ENCODE measurements at places on chromosomes 5 and 9.

GRCh38 chr5:96714951-96715451, 52.8 kb downstream of the CAST start:
- DNase-seq = peak; percentile 33

GRCh38 chr5:125612776-125613175, 810.4 kb upstream of the GRAMD2B start:
- DNase-seq = no peak

DNA sequence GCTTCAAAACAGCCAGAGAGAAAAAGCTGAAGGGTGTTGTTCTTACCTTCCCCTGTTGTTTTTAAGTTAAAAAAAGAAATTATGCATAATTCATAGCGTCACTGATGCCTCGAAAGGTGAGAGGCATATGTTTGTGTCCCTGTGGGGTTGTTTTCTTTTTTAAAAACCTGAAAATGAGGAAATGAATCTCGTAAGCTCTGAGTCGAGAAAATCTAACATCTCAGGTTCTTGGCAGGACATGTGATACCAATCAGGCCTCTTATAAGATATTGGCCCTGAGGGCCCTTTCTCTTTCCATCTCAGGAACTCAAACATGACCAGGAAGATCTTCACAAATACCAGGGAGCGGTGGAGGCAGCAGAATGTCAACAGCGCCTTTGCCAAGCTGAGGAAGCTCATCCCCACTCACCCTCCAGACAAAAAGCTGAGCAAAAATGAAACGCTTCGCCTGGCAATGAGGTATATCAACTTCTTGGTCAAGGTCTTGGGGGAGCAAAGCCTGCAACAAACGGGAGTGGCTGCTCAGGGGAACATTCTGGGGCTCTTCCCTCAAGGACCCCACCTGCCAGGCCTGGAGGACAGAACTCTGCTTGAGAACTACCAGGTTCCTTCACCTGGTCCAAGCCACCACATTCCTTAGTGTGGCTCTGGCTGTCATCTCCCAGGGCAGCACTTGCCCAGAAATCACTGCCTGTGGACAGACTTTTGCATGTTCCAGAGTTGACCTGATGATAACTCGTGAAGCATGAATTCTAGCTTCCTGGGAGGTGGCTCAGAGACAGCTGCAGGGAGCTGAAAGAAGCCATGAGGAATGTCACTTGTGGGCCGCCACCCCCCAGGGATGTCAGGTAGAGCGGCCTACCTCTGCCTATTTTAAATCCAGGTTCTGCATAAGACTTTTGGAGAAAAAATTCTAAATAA, at the start of gene TAL2:
Gene TAL2, plus strand, starts transcription at position 274 of the 921 bp plus-strand sequence. Its CDS starts 40 bp downstream, at position 314.
- no peak for DNase-seq

DNA sequence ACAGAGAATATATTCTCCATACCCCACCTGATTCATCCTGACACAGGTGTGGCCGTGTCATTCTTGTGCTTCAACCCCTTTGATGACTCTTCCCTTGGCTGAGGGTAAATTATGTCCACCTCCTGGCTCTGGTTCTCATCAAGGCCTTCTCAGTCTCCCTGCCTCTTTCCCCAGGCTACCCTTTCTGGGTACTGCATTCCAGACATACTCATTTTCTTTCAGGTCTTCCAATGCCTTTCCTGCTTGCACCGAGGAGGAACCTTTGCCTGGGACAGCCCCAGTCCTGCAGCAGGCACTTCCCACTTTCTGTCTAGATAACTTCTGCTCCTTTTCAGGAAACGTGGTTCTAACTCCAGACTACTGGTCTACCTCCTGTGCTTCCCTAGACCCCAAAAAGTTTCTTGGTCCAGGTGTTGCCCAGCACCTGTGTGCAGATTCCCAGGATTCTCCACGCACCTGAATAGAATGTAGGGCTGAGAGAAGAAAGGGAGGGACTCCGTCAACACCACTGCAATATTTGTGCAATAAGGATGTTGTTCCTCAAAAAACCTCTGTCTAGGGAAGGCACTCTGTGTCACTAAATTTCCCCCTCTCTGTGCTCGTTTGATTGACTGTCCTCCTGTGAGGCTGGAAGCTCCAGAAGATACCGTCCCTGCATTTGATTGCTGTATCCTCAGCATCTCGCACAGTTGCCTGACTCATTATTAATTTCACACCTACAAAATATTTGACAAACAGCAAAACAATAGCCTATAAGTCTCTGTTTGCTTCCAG, 255.4 kb upstream of the NFIL3 start:
- no peak for DNase-seq

DNA sequence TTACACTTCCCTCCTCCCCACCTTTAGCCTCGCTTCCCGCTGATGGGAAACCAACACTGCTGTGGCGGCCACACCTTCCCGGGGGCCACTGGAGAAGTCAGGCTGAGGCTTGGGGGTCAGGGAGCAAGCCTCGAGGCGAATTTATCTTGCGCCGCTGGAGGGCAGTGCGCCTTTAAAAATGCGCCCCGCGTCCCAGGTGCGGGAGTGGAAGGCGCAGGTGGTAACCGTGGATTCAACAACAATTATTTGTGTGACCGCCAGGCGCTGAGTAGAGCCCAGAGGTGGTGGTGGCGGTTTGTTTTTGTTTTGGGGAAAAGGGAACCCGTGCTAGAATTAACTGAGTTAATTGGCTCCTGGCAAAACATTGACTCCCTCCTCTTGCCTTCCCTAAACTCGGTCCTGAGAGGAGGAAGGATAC, 1.1 kb downstream of the CFAP77 start:
- DNase-seq = peak; percentile 76

GRCh38 chr9:129665389-129665775, at the start of gene PRRX2:
Gene PRRX2 (plus strand): TSS chr9:129665647. CDS start chr9:129665868, 221 bp downstream.
- peak; percentile 34 for DNase-seq

- DNase-seq = no peak
These were observed 3.5 kb downstream of the RXFP3 start for GRCh38 chr5:33939556-33940262.

DNA sequence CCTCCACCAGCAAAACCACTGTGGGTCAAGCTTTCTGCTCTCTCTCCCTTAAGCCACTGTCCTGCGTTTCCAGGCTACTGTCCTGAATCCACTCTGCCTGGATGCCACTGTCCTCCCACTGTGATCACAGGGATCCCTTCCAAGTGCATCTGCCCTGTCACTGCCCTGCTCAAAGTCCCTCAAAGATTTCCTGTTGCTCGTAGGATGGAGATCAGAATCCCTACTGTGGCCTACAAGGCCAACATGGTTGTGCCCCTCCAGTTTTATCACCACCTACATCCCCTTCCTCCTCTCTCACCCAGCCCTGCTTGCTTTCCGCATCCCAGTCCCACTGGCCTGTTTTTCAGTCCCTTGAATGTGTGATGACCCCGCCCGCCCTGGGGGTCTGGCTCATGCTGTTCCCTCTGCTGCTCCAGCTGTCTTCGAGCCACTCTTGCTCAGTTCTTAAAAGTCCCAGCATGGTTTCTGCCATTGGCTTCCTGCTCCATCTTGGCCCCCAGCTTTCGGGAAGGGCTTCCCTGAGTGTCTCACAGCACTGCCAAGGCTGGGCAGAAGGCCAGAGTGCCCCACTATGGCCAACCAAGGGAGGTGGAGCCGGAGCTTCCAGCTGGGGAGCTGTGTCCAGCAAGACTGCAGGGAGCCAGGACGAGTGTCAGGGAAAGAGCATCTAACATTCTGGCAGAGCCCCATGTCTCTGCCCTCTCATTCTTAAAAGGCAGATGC, 12.9 kb upstream of the FRRS1L start:
- DNase-seq = no peak

Measured in activated naive CD4-positive, alpha-beta T cell treated with Interleukin-2 at 50 U/mL for 16 hours (primary cell).